Stimulated activated CD4-positive, alpha-beta T cell treated with anti-CD3 and anti-CD28 coated beads, Interleukin-4, amount 100 ng/mL, for 1 hour (primary cell): ENCODE measurements at places on chromosomes 6 and 20.

GRCh38 chr20:20491110-20491783, 123.3 kb downstream of the INSM1 start:
- DNase-seq = no peak

GRCh38 chr20:48740712-48741111, 87.1 kb downstream of the PREX1 start:
- DNase-seq = no peak

DNA sequence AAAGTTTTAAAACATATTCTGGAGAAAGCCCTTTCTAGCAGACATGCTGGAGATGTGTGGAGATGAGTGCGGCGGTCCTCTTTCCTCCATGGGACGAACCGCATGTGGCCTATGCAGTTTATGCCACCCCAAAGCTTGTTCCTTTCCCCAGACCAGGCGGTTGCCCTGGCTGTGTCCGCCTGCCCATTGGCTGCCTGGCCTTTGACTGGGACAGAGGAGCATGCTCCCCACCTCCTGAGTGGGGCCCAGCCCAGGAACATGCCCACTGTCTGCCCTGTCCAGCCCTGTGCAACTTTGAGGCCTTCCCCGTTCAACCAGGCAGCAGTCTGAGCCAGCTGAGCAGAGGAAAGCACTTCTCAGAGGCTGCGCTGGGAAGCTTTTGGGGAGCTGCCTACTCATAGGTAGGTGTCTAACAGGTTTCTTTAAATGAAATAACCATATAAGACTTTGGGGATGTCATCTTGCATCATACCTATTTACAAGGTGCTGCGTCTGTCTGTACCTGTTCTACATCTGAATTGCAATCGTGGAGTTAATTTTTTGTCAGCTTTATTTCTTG, 20.6 kb downstream of the FOXC1 start:
- no peak for DNase-seq

DNA sequence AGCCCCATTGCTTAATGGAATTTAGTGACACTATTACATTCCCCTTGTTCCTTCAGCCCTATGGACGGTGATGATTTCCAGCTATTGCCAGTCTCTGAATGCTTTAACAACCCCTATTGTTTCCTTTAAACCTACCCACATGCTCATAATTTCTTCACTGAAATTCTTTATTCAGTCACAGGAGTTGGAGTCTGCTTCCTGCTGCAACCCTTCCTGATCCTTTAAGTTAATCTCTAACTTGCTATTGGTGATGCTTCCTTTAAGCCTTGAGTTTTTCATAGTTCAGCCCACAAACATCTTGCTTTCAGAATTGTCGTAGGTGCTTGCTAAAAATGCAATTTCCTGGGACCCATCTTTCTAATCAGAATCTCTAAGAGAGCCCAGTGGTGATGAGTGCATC, 66.3 kb upstream of the TNFAIP3 start:
- DNase-seq = no peak

GRCh38 chr6:113772961-113773360, 84.2 kb upstream of the MARCKS start:
- DNase-seq = no peak

GRCh38 chr6:80366051-80366450, 259.6 kb downstream of the BCKDHB start:
- DNase-seq = no peak

DNA sequence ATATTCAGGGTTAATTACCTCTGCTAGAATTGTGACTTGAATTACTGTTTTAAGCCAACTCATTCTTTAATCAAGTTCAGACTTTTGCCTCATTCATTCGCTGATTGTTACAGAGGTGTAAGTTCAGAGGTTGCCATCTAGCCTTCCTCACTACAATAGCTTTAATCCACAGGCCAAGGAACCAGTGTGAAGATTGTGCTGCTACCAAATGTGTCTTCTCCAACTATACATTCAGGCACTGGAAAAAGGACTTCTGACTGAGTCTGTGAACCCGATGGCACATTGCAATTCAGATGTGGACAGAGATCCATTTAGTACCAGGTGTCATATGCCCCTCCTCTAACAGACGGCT, 111.2 kb upstream of the ADGRF1 start:
- DNase-seq = no peak

DNA sequence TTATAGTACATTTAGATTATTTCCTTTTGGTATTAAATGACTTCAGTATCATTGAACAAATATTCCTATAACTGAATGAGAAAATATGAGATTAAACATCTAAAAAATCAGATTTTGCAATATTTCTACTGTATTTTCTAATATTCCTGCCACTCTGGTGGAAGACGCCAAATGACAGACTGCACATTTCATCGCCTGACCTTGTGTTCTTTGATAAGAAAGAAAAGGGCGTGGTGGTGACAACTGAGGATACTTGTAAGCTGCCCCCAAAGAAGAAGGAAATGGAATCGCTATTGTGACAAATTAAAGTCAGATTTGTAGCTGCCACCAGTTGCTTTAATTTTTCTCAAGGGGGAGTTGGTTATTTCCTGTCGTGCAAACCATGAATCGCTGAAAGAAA, 131.3 kb downstream of the MTFR2 start:
- no peak for DNase-seq

DNA sequence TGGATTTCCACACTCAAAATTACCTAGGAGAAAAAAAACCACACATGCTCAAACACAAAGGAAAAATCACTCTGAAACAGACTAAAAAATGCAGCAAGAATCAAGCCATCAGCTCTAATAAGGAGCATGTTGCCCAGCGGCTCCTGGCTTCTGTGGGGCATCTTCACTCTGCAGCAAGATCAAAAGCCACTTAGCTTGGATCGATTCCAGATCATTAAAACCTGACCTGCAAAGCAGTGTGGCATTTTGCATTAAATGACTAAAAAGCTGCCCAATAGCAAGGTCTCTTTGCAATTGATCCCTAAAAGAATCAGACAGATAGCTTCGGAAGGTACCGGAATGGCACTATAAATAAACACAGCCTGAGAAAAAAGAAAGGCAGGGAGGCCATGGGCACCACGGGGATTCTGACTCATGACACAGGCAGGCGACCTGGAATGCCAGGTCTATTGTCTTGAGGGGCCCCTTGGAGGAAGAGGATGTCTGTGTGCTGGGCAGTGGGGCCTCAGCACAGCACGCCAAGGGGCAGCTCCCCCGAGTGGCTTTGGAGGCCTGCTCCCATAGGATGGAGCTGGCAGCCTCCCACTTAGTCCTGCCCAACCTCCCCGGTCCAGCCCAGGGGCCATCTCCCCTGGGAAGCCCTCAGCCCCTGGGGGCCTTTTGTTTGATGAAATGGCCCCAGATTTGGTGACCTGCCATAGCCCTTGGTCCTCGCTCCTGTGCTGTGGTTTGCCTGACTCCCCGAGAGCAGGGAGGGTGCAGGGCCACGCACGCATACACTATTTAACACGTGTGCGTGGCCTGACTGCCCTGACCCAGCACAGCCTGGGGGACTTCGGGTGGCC, 7.6 kb downstream of the LEMD2 start:
- DNase-seq = no peak

DNA sequence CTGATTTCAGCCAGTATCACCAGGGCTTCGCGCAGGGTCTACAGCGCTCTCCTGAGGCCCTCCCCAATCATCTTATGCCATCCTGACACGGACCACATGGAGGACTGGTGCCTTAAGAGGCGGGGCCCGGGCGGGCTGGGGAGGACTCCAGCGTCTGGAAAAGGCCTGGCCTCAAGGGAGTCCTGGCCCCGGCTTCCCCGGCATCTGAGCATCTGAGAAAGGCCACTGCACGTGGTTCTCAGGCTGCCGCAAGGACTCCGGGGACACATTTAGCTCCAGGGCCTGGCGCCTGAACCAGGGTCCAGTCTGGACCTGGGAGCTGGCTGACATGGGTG, 21.4 kb downstream of the BHLHE23 start:
- DNase-seq = no peak

DNA sequence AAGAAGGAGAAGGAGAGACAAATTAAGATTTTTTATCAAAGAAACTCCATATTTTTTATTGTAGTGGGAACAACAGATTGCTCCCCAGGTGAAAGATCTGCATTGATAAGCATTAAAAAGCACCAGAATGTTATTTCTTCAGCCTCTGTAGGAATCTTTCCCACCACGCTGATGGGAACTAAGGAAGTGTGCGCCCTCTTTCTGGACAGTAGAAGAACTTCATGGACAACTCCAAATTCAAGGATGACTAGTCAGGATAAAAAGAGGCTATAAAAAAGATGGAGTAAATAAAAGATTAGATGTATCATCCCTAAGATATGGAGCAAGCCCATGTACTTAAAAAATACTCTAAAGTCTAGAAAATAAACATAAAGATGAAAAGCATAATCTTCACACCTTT, 45.8 kb upstream of the PAK5 start:
- DNase-seq = no peak

GRCh38 chr6:2725999-2726567, 24.6 kb downstream of the MYLK4 start:
- DNase-seq = no peak

DNA sequence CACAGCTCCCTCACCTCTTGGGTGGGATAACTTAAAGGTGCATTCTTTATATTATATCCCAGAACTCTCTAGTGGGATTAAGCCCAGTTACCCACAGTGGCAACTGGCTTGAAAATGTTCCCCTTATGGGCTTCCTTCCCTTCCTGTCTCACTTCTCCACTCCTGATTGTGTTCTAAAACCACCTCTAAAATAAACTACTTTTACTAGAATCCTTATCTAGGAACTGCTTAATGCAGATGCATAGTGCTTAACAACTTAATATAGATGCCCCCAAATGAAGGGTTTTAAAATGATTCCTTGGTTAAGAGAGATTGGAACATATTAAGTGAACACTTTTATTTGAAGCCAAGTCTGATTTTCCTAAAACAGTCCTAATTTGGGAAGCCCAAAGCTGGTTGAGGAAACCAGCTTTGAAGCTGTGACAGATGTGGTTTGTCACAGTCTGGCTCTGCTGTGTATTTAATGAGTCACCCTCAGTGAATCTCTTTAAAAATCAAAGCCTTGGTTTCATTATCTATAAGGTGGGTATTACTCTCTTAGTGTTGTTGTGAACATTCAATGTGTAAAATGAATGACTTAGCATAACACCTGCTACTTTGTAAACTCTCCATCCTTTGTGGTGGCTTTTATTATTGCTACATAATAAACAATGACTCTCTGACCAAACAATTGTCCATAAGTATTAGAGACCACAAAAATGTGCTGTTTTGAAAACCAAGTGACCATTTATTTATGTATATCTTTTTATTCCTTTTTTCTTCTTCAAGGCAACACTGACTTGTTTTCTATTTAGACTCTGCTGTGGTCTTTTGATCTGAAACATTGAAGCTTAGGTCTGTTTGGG, 24.4 kb downstream of the PLCB1 start:
- DNase-seq = no peak

GRCh38 chr6:136959471-136959891, 37.4 kb downstream of the SLC35D3 start:
- no peak for DNase-seq

DNA sequence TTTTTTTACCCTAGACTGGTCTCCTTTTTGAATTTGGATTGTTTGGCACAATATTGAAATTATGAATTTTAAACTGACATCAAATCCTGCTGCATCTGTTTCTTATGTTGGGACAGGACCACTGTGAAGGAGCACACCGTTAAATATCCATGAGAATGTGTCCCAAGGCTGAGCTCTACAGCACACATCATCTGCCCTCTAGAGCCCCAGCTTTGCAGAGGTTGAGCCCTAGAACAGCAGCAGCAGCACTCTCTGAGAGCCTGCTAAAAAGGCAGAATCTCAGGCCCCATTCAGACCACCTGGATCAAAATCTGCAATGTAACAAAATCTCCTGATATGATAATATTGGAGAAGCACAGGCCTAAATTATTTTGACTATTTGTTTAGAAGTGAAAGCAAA, 192.1 kb upstream of the CCN2 start:
- no peak for DNase-seq

DNA sequence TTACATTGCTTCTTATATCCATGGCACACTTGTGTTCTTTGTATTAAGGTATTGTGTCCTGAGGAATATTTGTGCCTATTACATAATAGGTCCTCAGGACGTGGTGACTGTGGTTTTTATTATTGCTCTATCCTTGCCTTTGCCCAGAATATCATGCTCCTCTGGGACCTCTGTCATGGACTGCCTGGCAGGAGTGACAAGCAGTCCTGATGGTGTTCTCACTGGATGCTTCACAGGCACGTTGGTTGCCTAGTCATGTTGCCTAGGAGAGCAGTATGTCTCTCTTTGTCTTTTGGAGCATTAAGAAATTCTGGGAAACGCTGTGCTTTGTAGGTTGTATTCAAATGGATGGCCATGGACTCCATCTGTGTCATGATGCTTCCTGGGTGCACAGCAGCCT, 24.7 kb upstream of the MROH8 start:
- DNase-seq = no peak

DNA sequence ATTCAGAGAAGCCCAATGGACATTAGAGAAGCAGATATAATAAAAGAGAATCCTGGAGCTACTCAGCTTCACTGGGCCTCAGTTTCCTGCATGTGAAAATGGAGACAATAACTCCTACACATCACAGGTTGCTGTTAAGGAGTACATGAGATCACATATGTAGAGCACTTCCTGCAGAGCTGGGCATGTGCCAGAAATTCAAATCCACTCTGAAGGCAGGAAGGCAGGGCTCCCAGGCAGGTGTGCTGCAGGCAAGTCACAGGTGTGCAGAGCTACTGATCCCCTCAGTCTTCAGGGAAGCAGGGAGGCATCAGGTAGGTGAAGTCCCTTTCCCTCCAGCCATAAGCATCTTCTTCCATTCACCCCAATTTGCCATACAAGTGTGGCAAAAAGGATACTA, 48.0 kb downstream of the DST start:
- no peak for DNase-seq

GRCh38 chr6:12601881-12602280, 114.7 kb upstream of the PHACTR1 start:
- DNase-seq = no peak

DNA sequence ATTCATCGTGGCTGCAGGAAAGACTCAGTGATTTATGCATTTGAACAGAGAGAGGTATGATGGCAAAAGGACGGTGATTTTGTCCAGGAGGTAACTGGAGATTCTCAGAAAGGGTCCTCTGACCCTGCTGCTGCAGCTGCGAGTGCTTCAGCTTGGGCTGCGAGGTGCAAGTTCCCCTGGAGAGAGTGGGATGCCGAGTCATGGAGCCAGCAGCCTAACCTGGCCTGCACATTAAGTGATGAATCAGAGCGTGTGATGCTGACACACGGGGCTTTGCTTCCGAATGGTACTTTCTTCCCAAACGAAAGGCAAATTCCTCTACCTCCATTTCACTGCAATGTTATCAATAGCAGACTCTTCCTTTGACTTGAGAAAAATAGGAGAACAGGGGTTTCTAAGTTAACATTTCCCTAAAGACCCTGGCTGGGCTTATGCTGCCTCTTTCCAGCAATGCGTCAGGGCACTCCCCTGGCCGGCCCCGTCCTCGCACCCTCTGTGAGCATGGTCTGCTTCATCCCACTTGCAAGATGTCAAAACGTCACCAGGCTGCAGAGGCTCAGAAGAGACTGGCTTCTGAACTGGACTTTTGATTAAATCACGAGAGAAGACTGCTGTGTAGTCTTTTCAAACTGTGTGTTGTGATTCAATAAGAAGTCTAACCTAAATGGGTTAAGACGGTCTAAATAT, 628.0 kb upstream of the AGPAT4 start:
- DNase-seq = no peak

- DNase-seq = no peak
Observed at GRCh38 chr6:5995658-5995948, 11.1 kb downstream of the NRN1 start.
